ENCODE measurements at places on chromosomes 4 and X. TPM values are rescaled to one million over a fixed set of nuclear protein-coding genes. Genes with fewer than 3 reads are reported as not detected.

Gene CT45A1
- not detected for total RNA-seq

Gene AWAT2
- total RNA-seq, result under 0.01 TPM

Gene SAP30
- total RNA-seq, result 43.1 TPM

Gene USP51
- 1.2 TPM for total RNA-seq

Gene AIMP1
- 40.8 TPM for total RNA-seq

Gene ADAMTS3
- total RNA-seq, result 5.4 TPM

Gene SSX2
- total RNA-seq, result not detected

Gene SLC49A3
- total RNA-seq, result 5.1 TPM

Gene TEX11
- not detected for total RNA-seq

Gene ASB9
- total RNA-seq, result 0.38 TPM

Gene BTC
- total RNA-seq, result under 0.01 TPM

Gene PROM1
- total RNA-seq, result 0.85 TPM

Gene TRIM2
- 21.7 TPM for total RNA-seq

Gene HSFX1
- 0.85 TPM for total RNA-seq

Gene FGFBP2
- total RNA-seq, result not detected

Gene CORIN
- 0.85 TPM for total RNA-seq

Gene RTL3
- 0.19 TPM for total RNA-seq

Gene P2RY4
- total RNA-seq, result not detected

Gene CLTRN
- total RNA-seq, result under 0.01 TPM

Gene STBD1
- 8.8 TPM for total RNA-seq

Gene PACRGL
- 19.4 TPM for total RNA-seq

Gene MAGEC3
- total RNA-seq, result not detected

Gene SYTL5
- total RNA-seq, result 1.4 TPM

Gene ANOS1
- total RNA-seq, result 2.1 TPM

Gene GPR34
- total RNA-seq, result not detected

Gene TCEAL7
- 58.9 TPM for total RNA-seq

Gene CXCL3
- 5.4 TPM for total RNA-seq

Gene PLRG1
- 90.7 TPM for total RNA-seq

Gene AMTN
- not detected for total RNA-seq

Gene SSX4B
- not detected for total RNA-seq

Gene BRCC3
- 22.0 TPM for total RNA-seq

Gene CT55
- not detected for total RNA-seq

Gene YIPF7
- not detected for total RNA-seq

Gene MAGEA9B
- total RNA-seq, result not detected

Gene OTOP1
- total RNA-seq, result not detected

Gene USP17L10
- total RNA-seq, result not detected

Gene MID1
- total RNA-seq, result 19.7 TPM

Gene FAM53A
- 0.58 TPM for total RNA-seq

Gene UGT2B17
- not detected for total RNA-seq

Gene C4orf46
- 17.3 TPM for total RNA-seq

Gene SHROOM4
- 2.0 TPM for total RNA-seq

Gene FHDC1
- total RNA-seq, result under 0.01 TPM

Gene EDA2R
- 14.9 TPM for total RNA-seq

Gene AFM
- not detected for total RNA-seq

Gene OCRL
- 20.9 TPM for total RNA-seq

Gene TAB3
- 5.2 TPM for total RNA-seq

Gene SULT1B1
- 7.7 TPM for total RNA-seq

Gene GUCY1A1
- total RNA-seq, result 0.19 TPM

Gene ARMCX6
- 26.8 TPM for total RNA-seq

Gene SATL1
- not detected for total RNA-seq

Gene RNF212
- 1.7 TPM for total RNA-seq

Gene VCX3B
- total RNA-seq, result not detected

Gene IQCM
- not detected for total RNA-seq

Gene YY2
- total RNA-seq, result 1.2 TPM

Gene DUX4
- not detected for total RNA-seq

Gene PCDH10
- 21.3 TPM for total RNA-seq
